HT-29 (cell line): ENCODE measurements at places on chromosomes 7 and 10.

DNA sequence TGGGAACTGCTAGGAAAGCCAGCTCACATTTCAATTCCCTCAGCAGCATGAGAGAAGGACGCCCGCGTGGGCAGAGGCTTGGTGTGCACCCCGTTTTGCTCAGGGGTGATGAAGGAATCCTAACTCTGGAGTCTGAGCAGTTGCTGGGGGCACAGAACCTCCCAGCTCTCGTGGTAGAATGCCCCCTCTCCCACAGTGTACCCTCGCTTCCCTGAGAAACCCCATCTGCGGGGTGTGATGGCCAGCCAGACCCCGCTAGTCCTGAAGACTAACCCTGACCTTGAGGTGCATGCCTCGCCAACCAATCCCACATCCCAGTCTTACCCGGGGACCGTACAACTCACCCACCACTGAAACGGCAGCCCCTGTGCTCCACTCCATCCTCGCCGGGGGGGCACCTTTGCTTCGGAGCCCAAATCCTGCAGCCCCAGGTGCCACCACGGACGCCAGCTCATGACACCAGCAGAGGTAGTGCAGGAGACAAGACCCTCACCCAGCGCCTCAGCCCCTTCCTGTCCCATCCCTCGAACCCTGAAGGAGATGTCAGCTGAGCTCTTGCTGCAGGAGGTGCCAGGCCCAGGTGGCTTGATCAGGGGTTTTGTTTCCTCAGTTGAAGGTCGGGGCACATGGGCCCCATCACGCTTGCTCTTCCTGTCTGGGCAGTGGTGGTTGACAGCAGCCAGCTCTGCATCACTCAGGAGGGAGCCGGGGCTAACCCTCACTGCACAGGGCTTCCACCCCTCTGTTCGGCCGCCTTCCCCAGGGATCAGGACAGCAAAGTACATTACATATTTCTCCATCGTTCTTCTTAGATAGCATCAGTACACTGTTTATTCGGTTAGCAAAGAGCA lies 236.5 kb downstream of the MGMT start:
- DNase-seq = no peak

DNA sequence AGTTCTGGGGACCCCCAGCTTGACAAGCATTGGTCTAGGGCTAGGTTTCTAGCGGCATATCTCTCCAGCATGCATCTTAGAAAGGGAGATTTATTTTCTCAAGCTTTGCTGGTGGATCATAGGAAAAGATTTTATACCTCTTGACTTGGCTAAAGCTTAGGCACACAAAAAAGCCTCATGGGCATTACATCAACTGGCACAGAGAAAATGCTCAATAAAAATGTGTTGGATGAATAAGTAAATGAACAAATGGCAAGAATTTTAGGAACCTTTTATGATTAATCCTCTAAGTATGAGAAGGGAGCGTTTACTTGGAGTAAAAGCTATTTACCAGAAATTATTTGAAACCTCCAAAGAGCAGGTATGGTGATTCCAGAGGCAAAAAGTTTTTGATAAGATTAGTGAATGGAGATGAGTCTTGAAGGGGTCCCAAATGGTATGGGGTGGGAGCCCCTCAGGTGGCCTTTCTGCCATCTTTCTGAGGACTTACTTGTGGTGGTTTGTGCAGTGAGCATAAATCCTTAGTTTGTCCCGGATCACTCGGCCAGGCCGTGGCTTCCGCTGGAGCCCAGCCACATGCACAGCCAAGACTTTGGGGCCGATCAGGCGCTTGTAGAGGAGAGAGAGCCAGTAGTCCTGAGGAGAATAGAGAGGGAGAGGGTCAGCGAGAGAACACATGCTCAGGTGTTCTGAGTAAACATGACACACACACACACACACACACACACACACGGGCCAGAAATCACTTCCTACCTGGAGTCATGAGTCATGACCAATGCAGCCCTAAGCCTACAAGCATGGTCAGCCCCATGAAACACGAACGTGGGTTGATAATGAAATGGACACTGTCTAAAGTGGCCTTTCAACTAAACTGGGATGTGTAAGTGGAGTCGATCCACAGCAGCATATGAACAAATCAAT lies 43.1 kb upstream of the HPS1 start:
- DNase-seq = peak; percentile 60

DNA sequence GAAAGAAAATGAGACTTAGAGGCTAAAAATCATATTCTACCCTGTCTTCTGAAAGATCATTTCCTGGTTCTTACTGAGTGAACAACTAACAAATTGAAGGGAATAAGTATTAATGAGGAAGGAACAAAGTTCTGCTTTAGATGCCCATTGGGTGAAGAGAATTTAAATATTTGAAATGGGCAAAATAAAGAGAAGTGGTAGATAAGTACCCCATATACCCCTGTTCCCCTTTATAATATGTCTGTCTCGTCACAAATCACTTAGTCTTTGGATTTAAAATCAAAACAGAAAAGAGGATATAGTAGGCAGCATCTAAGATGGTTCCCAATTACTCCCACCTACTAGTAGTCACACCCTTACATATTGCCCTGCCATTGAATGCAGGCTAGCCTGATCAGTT lies 13.2 kb downstream of the TES start:
- no peak for DNase-seq

DNA sequence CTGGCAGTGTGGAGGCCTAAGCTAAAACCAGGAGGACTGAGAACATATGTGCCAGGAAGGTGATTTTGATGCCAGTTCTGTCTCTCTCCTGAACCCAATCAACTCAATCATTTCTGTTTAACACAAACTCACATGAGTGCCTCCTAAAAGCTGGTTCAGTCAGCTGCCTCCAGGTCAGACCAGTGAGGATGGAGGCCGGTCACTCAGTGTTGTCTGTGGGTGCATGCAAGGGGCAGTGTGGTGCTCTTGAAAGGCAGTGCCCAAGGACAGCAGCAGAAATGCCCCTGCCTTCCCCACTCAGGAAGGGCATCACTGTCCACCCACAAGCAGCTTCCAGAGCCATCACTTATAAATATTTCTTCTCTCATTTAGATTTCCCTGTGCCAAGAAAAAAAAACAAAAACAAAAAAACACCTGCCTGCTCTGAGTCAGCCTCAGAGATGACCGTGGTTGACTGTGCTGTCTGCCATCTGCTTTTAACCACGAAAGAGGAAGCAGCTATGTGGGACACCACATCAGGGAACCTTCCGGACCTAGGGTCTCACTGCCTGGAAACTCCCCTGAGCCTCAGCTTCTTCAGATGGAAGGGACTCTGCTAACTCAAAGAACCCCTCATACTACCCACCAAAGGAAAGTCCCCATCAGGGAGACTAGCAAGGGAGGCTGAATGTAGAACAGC lies 39.1 kb downstream of the VOPP1 start:
- DNase-seq = no peak

GRCh38 chr7:44067064-44067951 lies 1.9 kb upstream of the PGAM2 start:
- DNase-seq = peak; percentile 19

GRCh38 chr7:96416599-96416998 lies 94.7 kb upstream of the SLC25A13 start:
- DNase-seq = no peak

DNA sequence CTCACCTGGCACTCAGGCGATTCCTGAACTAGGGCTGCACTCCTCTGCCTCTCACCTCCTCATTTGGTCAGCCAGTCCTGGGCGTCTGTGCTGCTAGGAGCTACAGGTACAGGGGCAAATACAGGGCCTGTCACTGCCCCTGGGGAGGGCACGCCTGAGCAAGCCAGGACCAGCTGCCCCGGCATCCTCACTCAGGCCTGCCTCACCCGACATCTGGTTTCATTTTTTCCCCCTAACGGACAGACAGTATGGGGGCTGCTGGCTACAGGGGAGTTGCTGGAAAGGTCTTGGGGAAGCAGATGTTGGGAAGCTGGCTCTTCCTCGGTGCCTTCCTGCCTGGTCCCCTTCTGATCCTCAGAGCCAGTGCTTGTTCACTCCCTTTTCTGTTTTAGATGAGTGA lies 77.3 kb upstream of the PPIF start:
- DNase-seq = no peak
